ENCODE measurements at places on chromosomes 13 and 19.

- no peak for DNase-seq
These were observed 421.9 kb upstream of the PCDH9 start for GRCh38 chr13:67651908-67652465.

GRCh38 chr13:29978211-29978610, 127.8 kb upstream of the UBL3 start:
- DNase-seq = no peak

DNA sequence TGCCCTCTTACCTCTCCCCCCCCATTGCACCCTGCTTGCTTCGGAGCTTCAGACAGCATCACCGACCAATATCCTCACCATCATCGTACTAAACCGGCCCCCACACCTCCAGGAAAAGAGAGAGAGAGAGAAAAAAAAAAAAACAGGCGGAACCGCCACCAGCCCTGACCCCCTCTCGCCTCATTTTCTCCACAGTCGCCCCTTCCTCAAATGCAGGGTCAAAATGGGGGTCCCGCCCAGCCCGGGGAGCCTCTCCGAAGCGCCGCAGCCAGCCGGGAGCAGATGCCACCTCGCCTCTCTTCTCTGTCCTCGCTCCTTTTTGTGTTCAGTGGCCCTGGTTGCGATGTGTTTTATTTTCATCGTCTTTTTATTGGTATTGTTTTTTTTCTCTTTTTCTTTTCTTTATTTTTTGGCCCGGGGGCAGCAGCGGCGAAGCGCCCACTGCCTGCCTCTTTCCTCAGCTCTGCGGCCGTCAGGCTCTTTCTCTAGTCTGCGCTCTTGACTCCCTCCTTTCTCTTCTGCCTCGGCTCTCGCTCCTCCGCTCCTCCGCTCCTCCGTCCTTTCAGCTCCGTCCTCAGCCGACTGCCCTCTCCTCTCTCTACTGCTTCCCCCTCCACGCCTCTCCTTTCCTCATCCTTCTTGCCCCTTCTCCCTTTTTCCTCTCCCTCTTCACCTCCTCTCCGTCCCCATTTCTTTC, 41.4 kb downstream of the DEDD2 start:
- DNase-seq = no peak

DNA sequence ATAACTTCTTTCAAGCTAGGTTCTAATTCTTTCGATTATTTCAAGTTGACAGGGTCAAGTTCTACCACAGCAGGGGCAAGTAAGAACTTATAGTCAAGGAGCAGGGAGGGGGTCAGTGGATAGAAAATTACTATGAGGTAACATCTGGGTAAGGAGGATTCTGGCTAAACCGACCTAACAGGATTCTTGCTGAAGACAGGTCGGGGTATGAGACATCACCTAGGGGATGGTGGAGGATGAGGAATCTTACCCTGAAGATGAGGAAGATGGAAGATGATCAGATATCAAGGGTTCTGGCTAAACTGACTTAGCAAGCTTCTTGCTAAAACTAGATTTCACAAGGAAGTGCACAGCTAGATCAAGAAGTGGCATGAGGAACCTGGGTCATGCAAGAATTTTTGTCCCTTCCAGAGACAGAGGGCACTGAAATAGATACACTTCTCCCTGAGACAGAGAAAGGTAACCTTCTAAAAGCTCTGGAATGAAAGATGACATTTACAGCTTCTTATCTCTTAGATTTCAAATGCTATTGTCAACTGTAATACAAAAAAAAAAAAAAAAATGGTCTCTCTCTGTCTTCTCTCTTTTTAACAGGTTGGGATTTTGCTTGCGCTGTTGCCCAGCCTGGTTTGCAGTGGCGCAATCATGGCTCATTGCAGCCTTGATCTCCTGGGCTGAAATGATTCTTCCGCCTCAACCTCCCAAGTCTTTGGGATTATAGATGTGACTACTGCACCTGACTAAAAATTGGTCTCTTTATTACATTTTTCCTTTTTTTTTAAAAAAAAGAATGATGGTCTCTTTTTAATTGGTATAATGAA, 9.6 kb upstream of the METTL21C start:
- no peak for DNase-seq

- no peak for DNase-seq
These were observed 64.2 kb upstream of the UQCRFS1 start for GRCh38 chr19:29277102-29277501.

- no peak for DNase-seq
These were observed 9.0 kb downstream of the NANOS3 start for GRCh38 chr19:13885826-13886365.

DNA sequence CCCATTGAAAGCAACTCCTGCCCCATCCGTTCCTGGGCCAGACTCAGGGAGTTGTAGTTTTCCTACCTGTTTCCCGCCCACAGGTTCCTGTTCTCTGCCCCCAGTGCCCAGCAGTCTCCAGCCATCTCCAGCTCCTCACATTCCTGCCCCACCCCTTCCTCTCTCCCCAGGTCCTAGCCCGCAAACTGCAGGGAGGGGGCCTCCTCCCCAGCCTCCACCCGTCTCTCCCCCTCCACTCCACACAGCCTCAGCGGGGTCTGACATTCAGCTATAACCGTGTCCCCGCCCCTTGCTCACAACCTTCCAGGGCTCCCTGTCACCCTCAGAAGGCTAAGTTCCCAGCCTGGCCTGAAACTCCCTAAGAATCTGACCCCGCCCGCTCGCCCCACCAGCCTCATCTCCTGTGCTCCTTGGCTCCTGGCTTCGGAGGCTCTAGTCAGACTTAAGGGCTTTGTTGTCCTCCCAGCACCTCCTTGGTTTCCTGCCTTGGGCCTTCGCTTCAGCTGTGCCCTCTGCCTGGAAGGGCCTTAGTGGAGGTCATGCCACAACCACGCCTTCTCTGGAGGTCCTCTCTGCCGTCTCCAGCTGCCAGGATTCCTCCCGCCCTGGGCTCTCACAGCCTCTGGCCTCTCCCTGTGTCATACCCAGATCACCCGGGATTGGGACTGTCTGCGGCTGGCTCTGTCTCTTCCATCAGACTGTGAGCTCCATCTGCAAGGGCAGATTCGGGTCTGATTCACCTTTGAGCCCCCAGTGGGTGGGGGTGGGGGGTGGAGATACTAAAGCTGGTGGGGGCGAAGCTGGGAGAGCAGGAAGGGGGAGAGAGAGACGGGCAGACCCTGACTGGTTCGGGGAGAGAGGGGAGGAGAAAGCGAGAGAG, 5.1 kb upstream of the SPACA6 start:
- DNase-seq = peak; percentile 84

Measured in suprapubic skin (tissue), 4 donors.